ENCODE measurements at places on chromosomes 2 and 18.

DNA sequence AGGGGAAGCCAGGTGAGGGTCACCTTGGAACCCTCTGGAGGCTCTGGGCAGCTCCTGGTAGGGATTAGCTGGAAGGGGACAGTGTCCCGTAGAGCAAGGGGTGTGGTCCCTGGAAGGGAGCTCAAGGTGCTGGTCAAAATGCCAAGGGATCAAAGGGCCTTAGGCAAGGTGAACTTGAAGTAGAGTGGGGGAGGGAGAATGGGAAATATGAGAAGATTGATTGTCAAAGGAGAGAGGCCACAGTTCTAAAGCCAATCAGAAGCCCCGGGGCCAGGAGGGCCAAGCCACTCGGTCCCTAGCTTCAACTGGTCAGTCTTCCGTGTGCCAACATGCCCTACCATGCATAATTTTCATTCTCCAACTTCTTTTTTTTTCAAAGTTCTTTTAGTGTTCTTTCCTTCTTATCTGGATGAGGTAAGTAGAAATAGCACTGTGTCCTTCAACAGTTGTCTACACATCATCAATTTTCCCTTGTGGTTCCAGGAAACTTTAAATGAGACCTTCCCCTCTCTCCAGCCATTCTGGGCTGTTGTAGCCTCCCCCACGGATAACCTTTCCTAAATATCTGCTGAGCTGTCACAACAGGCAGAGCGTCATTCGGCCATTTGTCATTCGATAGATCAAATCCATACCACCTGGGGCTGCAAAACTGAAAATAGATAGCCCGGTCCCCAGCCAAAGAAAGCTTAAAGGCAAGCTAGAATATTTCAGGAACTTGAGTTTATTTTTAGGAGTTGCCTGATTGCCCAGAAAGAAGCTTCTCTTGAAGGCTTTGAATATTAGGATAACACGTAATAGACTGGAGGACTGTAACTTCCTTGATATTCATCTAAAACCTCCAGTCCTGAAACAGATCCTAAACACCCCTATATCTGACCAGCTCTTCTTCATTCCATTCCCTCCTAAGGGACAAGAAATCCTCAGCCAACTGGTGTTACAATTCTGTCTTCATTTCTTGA, 83.3 kb downstream of the ALPK2 start:
- no peak for DNase-seq

DNA sequence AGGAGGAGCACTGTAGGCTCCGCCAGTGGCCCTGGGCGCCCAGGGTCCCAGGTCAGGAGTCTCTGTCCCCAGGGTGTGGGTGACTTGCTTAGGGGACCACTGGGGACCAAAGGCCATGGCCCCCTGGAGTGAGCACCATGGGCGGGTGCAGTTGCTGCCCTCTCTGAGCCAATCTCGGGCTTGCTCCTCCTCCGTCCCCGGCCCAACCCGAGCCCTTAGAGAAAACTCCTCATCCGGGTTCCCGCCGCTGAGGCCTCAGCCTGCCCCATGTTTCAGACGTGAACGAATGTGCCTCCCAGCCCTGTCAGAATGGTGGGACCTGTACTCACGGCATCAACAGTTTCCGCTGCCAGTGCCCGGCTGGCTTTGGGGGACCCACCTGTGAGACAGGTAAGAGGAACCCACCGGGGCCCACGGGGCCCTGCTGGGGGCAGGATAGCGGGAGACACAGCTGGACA, 38.6 kb downstream of the SNED1 start:
- DNase-seq, result no peak

- peak; percentile 49 for DNase-seq
Measured at GRCh38 chr2:6074089-6074643, 382.0 kb downstream of the SOX11 start.

DNA sequence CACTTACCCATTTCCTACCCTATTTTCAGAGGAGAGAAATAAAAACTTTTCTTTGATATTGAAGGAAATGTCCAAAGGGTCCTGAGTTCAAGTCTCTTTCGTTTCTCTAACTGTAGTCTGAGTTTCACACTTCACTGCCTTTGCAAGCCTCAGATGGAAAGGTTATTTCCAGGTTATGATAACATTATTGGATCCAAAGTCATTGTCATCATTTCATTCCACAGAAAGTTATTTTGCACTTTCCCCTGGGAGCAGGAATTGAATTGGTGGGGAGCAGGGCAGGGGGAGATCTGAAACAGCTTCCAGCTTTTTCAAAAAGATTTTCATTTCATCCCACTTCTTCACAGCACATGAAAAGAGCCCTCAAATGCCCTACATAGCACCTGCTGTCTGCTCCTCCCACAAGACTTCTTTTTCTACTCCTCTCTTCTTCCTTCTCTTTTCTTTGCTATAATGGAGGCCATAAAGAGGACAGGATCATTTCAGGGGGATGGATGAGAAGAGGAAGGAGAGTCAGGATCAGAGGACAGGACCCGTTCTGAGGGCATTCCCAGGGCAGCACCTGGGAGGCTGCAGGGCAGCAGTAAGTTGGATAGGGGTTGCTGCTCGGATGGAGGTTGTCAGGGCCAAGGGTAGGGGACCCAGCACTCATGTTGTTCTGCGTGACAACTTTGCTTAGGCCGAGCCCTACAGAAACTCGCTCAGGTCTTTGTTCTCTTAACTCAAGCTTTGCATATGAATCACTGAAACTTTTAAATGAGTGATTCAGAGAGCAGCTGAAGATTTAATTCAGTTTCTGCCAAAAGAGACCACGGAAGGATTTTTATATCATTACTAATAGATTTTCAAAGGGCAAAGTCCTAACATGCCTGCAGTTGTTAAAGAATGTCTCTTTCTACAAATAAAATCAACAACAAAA, 11.4 kb upstream of the GALNT5 start:
- DNase-seq, result no peak

- peak; percentile 73 for DNase-seq
Measured at GRCh38 chr2:61537277-61537949, 743 bp downstream of the XPO1 start.

GRCh38 chr2:236169741-236170589, 1.8 kb upstream of the GBX2 start:
- DNase-seq, result no peak

DNA sequence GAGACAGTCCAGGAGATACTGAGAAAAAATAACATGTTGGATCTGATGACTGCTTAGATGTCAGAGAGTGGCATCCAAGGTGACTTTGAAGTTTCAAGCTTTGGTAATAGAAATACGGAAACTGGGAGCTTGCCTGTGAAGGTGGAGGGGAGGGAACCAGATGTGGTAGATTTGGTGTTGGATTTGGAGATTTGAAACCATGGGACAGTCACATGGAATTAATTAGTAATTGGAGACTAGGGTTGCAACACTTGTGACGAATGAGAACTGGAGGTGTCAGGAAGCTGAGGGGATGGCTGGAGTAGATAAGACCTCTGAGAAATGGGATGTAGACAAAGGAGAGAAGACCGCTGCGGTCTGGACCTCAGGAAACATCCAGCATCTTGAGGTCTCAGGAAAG, 46.7 kb downstream of the RPL37A start:
- no peak for DNase-seq

- DNase-seq, result no peak
Measured at GRCh38 chr2:39491653-39492052, 54.6 kb upstream of the MAP4K3 start.

DNA sequence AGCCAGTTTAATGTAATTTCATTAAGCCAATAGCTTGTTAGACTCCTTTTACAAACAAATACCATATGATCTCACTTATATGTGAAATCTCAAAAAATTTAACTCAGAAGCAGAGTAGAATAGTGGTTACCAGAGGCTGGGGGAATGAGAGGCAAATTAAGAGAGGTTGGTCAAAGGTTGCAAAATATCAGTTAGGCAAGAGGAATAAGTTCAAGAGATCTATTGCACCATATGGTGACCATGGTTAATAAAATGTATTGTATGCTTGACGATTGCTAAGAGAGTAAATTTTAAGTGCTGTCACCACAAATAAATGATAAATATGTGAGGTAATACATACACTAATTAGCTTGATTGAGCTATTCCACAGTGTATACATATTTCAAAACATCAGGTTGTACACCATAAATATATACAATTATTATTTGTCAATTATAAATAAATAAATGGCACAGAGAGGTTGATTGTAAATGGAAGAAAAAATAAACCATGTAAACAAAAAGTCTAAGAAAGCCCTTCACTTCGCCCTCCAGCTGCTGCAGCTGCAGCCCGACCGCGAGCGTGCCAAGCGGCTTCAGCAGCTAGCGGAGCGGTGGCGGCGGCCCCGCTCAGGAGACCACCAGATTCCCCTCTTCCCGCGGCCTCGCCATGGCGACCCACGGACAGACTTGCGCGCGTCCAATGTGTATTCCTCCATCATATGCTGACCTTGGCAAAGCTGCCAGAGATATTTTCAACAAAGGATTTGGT, 23.0 kb upstream of the ACTR2 start:
- no peak for DNase-seq

DNA sequence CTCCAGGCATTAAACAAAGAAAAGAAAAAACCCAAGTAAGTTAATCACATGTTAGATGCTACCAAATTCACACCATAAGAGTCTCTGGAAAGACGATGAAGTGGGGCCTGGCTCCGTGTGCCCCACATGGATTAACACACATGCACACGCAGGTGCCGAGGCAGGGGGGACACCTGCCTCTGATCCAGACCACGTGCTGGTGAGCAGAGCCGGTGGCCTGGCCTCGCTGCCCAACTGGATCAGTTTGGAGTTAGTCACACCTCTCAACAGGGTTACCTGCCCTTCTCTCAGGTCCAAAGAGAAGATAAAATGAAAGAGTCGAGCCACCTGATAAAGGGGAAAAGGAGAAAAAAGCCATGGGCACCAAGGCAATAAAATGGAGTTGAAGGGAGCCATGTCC, 40.5 kb downstream of the MRPL35 start:
- no peak for DNase-seq

GRCh38 chr2:222912117-222912516, 51.3 kb downstream of the ACSL3 start:
- no peak for DNase-seq

Data from NCI-H146 (cell line).